Lower lobe of right lung (tissue), 2 donors: ENCODE measurements at places on chromosomes 4 and X. TPM values are rescaled to one million over a fixed set of nuclear protein-coding genes. Genes with fewer than 3 reads are reported as not detected.

The GABRB1 gene
- total RNA-seq, result not detected

The MAGEA3 gene
- total RNA-seq, result not detected

The POU3F4 gene
- total RNA-seq, result not detected

The NALF2 gene
- 0.12 TPM for total RNA-seq

GRCh38 chr4:76982638-76983584, 33.4 kb downstream of the SEPTIN11 start:
- peaks cover 86% of the 10 kb centered on the region for H3K4me1 ChIP-seq
- H3K27me3 ChIP-seq, result no peaks in the 10 kb centered on the region
- no peaks in the 10 kb centered on the region for H3K36me3 ChIP-seq
- no peak overlapping the region for H3K4me3 ChIP-seq
- DNase-seq, result no peak

- DNase-seq, result no peak
- no peaks in the 10 kb centered on the region for H3K27me3 ChIP-seq
- no peak overlapping the region for H3K4me3 ChIP-seq
- H3K4me1 ChIP-seq, result peaks cover 4% of the 10 kb centered on the region
These were observed 74.5 kb downstream of the DCLK2 start for GRCh38 chr4:150152766-150153165.

DNA sequence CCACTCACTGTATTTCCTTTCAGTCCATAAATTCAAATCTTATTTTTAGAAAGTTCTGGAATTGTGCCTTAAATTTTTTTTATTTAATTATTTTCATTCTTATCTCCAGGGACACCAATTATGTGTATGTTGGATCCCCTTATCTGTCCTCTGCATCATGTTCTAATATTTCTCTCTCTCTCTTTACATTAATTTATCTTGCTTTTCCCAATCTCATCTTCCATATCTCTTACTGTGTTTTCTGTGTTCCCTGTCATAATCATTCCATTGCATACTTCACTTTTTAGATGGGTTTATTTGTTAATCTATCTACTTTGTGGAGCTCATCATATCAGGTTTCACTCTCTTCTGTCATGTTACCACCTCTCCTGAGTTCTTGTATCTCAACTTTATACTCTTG, 37.4 kb downstream of the PPP2R2C start:
- no peak overlapping the region for H3K4me3 ChIP-seq
- H3K36me3 ChIP-seq, result no peaks in the 10 kb centered on the region

DNA sequence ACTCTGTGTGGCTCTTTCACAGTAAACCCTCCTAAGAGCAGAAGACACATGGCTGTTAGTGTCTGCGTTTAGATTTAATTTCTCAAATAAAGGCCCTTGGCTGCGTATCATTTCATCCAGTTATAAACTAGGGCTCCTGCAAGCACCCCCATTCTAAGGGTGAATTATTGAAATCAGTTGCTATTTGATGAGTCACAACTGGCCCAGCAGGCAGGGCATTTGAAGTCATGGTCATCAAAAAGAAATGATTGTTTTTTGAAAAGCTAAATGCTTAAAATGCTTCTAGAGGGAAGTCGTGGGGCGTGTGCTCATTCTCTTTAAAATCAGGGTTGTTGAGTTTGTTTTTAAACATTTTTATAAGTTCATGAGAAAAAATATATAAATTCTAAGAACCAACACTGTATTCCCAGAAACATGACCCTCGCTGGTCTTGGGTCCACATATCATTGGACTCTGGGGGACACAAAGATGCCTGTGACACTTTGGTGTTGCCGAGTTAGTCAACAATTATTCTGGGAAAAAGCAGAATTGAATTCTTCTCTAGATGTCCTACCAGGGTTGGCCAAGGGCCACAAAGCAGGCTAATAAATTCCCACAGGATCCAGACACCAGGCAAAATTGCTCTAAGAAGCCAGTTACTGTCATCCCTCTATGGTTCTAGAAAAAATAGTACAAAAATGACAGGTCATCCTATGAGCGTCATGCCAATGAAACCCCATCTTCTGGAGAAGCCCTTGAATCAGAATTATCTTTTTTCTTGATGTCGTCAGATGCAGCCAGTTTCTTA, 99.5 kb upstream of the MYOZ2 start:
- no peaks in the 10 kb centered on the region for H3K27me3 ChIP-seq
- no peak overlapping the region for H3K4me3 ChIP-seq
- no peak for DNase-seq
- H3K36me3 ChIP-seq, result no peaks in the 10 kb centered on the region
- H3K27ac ChIP-seq, result no peak overlapping the region

DNA sequence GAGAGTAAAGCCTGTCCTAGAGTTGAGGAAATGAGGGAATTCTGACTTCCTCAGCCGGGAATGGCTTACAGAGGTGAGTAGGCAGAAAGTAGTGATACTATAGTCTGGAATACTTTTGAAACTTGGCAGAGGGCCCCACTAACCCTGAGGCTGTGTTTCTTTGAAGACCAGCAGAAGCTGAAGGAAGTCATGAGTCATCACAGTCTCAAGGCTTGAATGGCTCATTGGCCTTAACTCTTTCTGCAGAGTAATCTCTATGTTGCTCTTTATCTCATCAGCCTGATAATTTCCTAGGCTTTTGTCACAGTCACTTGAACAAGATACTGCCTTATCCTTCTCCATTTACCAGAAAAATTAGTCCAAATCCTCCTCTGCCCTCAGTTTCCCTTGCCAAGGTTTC, 80.8 kb downstream of the ANKRD50 start:
- H3K27me3 ChIP-seq, result no peaks in the 10 kb centered on the region
- no peaks in the 10 kb centered on the region for H3K36me3 ChIP-seq
- no peak overlapping the region for H3K4me3 ChIP-seq
- no peak for DNase-seq
- H3K4me1 ChIP-seq, result no peaks in the 10 kb centered on the region

DNA sequence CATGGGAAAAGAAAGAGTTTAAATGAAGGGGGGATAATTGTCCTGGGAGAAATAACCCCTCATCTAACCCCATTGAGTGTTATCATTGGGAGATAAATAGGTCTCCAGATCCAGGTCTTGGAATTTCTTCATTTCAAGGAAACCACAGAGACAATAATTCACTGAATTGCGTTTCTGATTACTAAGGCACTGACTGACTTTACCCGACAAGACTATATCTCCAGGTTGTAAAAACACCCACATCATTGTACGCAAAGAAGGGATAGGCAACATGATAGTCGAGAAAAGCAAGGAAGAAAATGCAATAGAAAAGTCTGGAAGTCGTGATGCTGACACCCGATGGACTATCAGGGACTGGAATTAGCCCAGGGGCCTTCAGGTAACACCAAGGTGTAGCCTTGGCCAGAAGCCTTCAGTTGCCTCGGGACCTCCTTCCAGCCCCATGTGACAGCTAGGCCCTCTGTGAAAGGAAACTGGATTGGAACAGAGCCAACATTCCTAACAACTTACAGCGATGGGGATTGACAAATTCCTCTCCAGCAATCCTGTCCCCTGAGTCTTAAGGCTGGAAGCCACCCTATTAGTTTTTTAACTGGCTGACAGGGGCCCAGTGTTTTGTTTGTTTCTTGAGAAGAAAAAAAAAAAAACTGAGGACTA, 46.5 kb upstream of the RAB9B start:
- H3K36me3 ChIP-seq, result no peaks in the 10 kb centered on the region
- H3K27me3 ChIP-seq, result no peaks in the 10 kb centered on the region
- DNase-seq, result no peak
- no peak overlapping the region for H3K4me3 ChIP-seq
- H3K27ac ChIP-seq, result no peak overlapping the region

- H3K4me1 ChIP-seq, result no peaks in the 10 kb centered on the region
- H3K4me3 ChIP-seq, result no peak overlapping the region
- no peaks in the 10 kb centered on the region for H3K36me3 ChIP-seq
- H3K27me3 ChIP-seq, result no peaks in the 10 kb centered on the region
- H3K27ac ChIP-seq, result no peak overlapping the region
- DNase-seq, result no peak
These were observed 304.7 kb upstream of the FTHL17 start for GRCh38 chrX:31376408-31377022.

GRCh38 chrX:95318882-95319281, 1365.8 kb upstream of the DIAPH2 start:
- DNase-seq, result no peak
- no peak overlapping the region for H3K27ac ChIP-seq
- no peaks in the 10 kb centered on the region for H3K4me1 ChIP-seq
- H3K27me3 ChIP-seq, result no peaks in the 10 kb centered on the region

DNA sequence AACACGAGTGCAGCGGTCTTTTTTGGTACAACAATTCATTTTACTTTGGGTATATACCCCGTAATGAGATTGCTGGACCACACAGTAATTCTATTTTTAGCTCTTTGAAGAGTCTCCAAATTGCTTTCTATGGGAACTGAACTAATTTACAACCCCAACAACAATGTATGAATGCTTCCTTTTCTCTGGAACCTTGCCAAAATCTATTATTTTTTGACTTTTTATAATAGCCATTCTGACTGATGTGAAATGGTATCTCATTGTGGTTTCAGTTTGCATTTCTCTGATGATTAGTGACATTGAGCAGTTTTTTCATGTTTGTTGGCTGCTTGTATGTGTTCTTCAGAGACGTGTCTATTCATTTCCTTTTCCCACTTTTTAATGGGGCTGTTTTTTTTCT, 240.8 kb downstream of the STK32B start:
- H3K4me1 ChIP-seq, result no peaks in the 10 kb centered on the region
- no peak overlapping the region for H3K27ac ChIP-seq
- H3K36me3 ChIP-seq, result no peaks in the 10 kb centered on the region
- H3K4me3 ChIP-seq, result no peak overlapping the region
- no peak for DNase-seq

- no peaks in the 10 kb centered on the region for H3K36me3 ChIP-seq
- no peaks in the 10 kb centered on the region for H3K4me1 ChIP-seq
- no peak for DNase-seq
- H3K27ac ChIP-seq, result no peak overlapping the region
- H3K27me3 ChIP-seq, result no peaks in the 10 kb centered on the region
These were observed 1163.2 kb downstream of the PCDH18 start for GRCh38 chr4:136369073-136369472.

- no peaks in the 10 kb centered on the region for H3K27me3 ChIP-seq
- H3K4me3 ChIP-seq, result no peak overlapping the region
- no peak for DNase-seq
- peaks cover 5% of the 10 kb centered on the region for H3K4me1 ChIP-seq
- no peaks in the 10 kb centered on the region for H3K36me3 ChIP-seq
These were observed 287.2 kb downstream of the INPP4B start for GRCh38 chr4:142558851-142559250.

GRCh38 chrX:19708683-19709082, 178.7 kb downstream of the SH3KBP1 start:
- no peaks in the 10 kb centered on the region for H3K4me1 ChIP-seq
- H3K27me3 ChIP-seq, result no peaks in the 10 kb centered on the region
- no peak overlapping the region for H3K27ac ChIP-seq
- no peaks in the 10 kb centered on the region for H3K36me3 ChIP-seq
- H3K4me3 ChIP-seq, result no peak overlapping the region
- no peak for DNase-seq
